ENCODE measurements at places on chromosomes 4 and X.

- DNase-seq = no peak
These were observed 56.0 kb downstream of the TMEM131L start for GRCh38 chr4:153521999-153522801.

GRCh38 chrX:15398874-15399273, 14.7 kb upstream of the VEGFD start:
- DNase-seq = no peak

DNA sequence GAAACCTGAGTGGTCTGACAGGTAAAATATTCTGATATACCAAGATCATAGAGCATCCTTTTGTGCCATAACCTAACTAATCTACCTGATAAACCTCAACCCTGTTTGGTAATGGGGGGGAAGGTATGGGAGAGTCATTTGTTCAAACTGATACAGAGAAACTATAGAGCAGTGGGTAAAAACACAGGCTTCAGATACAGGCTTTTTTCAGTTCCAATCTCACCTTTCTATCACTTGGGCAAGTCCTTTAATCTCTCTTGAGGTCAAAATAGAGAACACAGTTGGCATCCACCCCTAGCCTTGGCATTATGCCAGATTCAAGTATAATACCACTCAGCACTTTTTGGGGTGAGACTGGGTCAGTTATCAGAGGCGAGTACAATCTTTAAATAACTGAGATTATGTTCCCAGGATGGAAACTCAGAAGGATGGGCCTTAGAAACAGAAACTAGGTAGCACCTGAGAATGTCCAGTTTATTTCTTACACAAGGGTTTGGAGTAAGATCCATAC, 880 bp upstream of the ETDC start:
- DNase-seq = no peak

GRCh38 chr4:101224358-101225218, 122.7 kb downstream of the PPP3CA start:
- DNase-seq = no peak

GRCh38 chr4:20895988-20896387, 195.7 kb downstream of the PACRGL start:
- no peak for DNase-seq

- peak; percentile 2 for DNase-seq
These were observed 91.4 kb upstream of the MAD2L1 start for GRCh38 chr4:120158046-120158445.

GRCh38 chr4:122450847-122451246, 5.7 kb downstream of the IL2 start:
- DNase-seq = peak; percentile 20

GRCh38 chr4:4868758-4869723, 9.6 kb downstream of the MSX1 start:
- no peak for DNase-seq
